Fibroblast of lung (primary cell): ENCODE measurements at places on chromosomes 7 and 10.

DNA sequence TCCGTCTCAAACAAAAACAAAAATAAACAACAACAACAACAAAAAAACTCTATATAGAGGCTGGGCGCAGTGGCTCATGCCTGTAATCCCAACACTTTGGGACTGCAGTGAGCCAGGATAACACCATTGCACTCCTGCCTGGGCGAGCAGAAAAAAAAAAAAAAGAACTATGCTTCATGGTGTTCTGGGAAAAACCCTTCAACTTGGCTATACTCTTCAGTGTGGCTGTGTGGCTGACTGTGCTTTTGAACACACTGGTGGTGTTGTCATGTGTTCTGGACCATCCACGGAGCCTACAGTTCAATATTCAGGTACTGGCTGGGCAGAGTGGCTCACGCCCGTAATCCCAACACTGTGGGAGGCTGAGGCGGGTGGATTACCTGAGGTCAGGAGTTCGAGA lies 26.5 kb downstream of the SNX8 start:
- H3K4me1 ChIP-seq = no peaks in the 10 kb centered on the region
- no peak overlapping the region for H3K4me3 ChIP-seq
- DNase-seq = no peak

DNA sequence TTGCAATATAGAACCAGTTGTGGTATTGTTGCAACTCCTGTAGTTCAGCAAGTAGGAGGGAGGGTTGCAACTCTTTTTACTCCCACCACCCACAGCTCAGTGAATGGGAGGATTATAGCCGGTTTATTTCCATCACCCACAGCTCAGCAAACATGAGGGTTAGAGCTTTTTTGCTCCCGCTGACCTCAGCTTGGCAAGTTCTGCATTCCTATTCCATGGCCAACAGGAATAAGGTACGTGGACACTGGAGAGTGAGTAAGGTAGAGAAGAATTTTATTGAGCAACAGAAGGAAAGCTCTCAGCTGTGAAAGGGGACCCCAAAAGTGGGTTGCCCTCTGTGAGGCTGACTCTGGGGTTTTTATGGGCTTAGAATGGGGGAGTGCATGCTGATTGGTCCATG lies 167.1 kb upstream of the SMIM30 start:
- H3K27me3 ChIP-seq = no peaks in the 10 kb centered on the region
- no peak overlapping the region for H3K4me3 ChIP-seq
- H3K27ac ChIP-seq = no peak overlapping the region
- no peak for DNase-seq
- H3K36me3 ChIP-seq = no peaks in the 10 kb centered on the region

- no peak overlapping the region for H3K27ac ChIP-seq
- H3K4me3 ChIP-seq = no peak overlapping the region
- DNase-seq = no peak
Observed at GRCh38 chr10:101451667-101452069, 97.7 kb downstream of the BTRC start.

GRCh38 chr7:37719077-37719476 lies 35.5 kb downstream of the GPR141 start:
- DNase-seq = no peak
- no peaks in the 10 kb centered on the region for H3K36me3 ChIP-seq
- H3K27me3 ChIP-seq = no peaks in the 10 kb centered on the region

DNA sequence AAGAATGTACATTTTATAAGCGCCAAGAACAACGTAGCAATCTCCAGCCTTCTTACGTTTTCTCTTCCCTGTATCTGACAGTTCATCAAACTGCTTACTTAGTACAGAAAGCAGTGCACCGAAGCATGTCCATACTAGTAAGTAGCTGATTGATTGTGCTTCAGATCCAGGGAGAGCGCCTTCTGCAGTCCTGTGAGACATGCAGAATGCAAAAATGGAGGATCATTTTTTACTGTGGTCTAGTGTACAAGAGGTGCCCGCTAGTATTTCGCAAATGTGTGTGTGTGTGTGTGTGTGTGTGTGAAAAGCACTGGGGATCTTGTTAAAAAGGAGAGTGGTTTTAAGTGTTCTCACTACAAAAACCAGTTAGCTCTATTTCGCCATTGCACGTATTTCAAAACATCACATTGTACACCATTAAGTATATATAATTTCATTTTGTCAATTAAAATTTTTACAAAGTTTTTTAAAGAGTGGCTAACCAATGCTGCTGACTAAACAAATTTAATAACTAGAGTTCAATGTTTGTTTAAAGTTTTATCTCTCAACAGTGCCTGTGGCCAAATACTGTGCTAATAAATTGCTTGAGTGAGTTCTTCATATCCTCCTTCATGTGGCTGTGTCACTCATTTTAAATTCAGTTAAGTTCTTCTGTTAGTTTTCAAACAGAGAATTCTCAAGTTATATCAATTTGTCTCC lies 99.6 kb downstream of the ZMYND11 start:
- H3K4me1 ChIP-seq = no peaks in the 10 kb centered on the region
- H3K27me3 ChIP-seq = no peaks in the 10 kb centered on the region
- H3K4me3 ChIP-seq = no peak overlapping the region
- no peaks in the 10 kb centered on the region for H3K36me3 ChIP-seq
- peak; percentile 9 for DNase-seq
- H3K27ac ChIP-seq = no peak overlapping the region

GRCh38 chr10:79153745-79154144 lies 85.0 kb downstream of the ZMIZ1 start:
- no peak overlapping the region for H3K4me3 ChIP-seq
- H3K27me3 ChIP-seq = no peaks in the 10 kb centered on the region
- peaks cover 71% of the 10 kb centered on the region for H3K4me1 ChIP-seq

- H3K4me1 ChIP-seq = no peaks in the 10 kb centered on the region
- no peaks in the 10 kb centered on the region for H3K36me3 ChIP-seq
- H3K27me3 ChIP-seq = no peaks in the 10 kb centered on the region
- no peak for DNase-seq
- no peak overlapping the region for H3K4me3 ChIP-seq
Observed at GRCh38 chr7:106117786-106118544, 5.9 kb upstream of the SYPL1 start.

- H3K4me3 ChIP-seq = peak overlapping the region; percentile 17
- no peaks in the 10 kb centered on the region for H3K36me3 ChIP-seq
- peaks cover 12% of the 10 kb centered on the region for H3K4me1 ChIP-seq
- H3K27ac ChIP-seq = peak overlapping the region; percentile 64
- DNase-seq = peak; percentile 33
- H3K27me3 ChIP-seq = no peaks in the 10 kb centered on the region
Observed at GRCh38 chr7:32501522-32501921, 6.2 kb downstream of the AVL9 start.

DNA sequence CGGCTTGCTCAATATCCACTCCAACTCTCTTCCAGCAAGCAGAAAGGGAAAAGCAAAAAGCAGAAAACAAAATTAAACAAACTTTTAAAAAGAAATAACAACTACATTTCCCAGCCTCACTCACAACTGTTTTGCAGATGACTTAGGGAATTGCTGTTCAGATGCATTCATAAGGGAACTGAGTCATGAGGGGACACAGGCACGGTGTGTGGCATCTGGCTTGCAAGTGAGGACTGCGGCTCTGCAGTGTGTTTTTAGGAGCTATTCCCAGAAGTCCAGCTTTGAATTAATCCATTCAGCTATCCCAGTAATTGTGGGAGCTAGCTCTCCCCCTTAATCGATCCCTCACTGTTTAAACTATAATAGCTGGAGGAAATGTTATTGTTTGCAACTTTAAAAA lies 30.3 kb downstream of the PTN start:
- no peak overlapping the region for H3K4me3 ChIP-seq
- DNase-seq = peak; percentile 72
- no peaks in the 10 kb centered on the region for H3K36me3 ChIP-seq
- no peaks in the 10 kb centered on the region for H3K27me3 ChIP-seq

- H3K27me3 ChIP-seq = no peaks in the 10 kb centered on the region
- H3K27ac ChIP-seq = no peak overlapping the region
- peak; percentile 82 for DNase-seq
- H3K4me3 ChIP-seq = no peak overlapping the region
- peaks cover 3% of the 10 kb centered on the region for H3K4me1 ChIP-seq
- no peaks in the 10 kb centered on the region for H3K36me3 ChIP-seq
Observed at GRCh38 chr7:117119192-117119924, 166.1 kb downstream of the ST7 start.

GRCh38 chr10:70274643-70275042 lies 9.2 kb downstream of the NPFFR1 start:
- H3K27ac ChIP-seq = no peak overlapping the region
- H3K36me3 ChIP-seq = no peaks in the 10 kb centered on the region
- H3K4me3 ChIP-seq = no peak overlapping the region
- H3K4me1 ChIP-seq = no peaks in the 10 kb centered on the region
- peak; percentile 93 for DNase-seq
- no peaks in the 10 kb centered on the region for H3K27me3 ChIP-seq

DNA sequence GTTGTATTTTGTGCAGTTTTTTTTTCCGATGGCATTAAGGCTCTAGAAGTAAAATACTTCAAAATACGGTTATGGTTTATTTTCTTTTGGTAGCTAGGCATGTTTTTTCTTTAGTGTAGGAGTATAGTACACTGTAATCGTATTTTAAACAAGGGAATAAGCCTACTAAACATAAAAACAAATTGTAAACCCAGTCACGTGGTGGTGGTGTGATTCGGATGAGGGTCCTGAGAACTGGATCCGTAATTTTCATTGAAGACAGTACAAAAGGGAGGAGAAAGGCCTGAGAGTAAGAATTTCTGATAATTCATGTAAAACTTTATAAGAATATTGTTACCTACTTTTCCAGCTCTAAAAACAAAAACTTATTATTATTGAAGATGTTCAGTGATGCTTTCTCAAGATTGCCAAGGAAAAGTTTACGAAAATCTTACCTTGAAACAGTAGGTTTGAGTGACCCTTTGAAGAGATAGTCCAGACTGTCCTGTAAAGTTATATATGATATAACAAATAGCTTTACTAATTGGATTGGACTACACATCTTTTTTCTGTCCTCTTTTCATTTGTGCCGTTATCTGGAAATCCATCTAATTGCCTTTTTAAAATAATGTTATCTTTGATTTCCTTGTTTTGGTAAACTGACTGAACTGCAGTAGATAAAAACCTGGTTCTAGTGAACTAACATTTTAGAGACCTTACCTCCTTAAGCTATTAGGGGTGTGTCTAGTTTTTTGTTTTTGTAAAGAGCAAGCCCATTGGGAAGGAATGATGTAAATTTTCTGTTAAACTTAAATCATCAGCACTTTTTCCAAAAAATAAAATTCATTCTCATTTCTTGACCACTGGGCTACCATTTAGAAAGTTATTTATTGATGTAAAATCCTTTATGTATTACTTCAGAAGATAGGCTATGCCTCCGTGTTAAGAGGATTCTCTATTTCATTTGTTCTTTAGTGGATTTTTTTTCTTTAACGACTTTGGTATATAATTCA lies 1.0 kb upstream of the PBLD start:
- peaks cover 20% of the 10 kb centered on the region for H3K4me1 ChIP-seq
- H3K4me3 ChIP-seq = peak overlapping the region; percentile 91

GRCh38 chr7:138799336-138800000 lies 1.5 kb upstream of the ATP6V0A4 start:
- no peaks in the 10 kb centered on the region for H3K4me1 ChIP-seq
- no peak for DNase-seq
- no peaks in the 10 kb centered on the region for H3K27me3 ChIP-seq
- H3K27ac ChIP-seq = no peak overlapping the region
- H3K36me3 ChIP-seq = no peaks in the 10 kb centered on the region

DNA sequence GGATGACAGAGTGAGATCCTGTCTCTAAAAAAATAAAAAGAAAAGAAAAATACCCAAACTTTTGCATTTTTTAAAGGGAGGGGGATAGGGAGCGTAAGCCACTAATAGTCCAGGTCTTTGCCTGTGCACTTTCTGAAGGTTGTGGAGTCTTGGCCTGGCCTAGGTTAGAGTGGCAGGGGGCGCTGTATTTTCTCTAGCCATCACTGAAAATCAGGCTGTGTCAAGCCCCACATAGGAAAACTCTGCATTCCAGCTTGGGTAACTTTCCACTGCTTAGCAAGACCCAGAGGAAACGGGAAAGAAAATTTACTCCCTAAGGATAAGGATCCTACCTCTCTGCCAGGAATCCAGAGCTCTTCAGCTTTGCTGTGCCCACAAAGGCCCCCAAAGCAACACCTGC lies 10.5 kb upstream of the PAX4 start:
- DNase-seq = no peak
- no peak overlapping the region for H3K4me3 ChIP-seq
- H3K27ac ChIP-seq = no peak overlapping the region
- no peaks in the 10 kb centered on the region for H3K27me3 ChIP-seq
- H3K4me1 ChIP-seq = no peaks in the 10 kb centered on the region

GRCh38 chr10:77163670-77164348 lies 473.8 kb downstream of the KCNMA1 start:
- peaks cover 39% of the 10 kb centered on the region for H3K4me1 ChIP-seq
- no peaks in the 10 kb centered on the region for H3K36me3 ChIP-seq
- no peaks in the 10 kb centered on the region for H3K27me3 ChIP-seq
- no peak overlapping the region for H3K4me3 ChIP-seq
- peak; percentile 99 for DNase-seq

- no peak for DNase-seq
- no peaks in the 10 kb centered on the region for H3K27me3 ChIP-seq
- no peaks in the 10 kb centered on the region for H3K36me3 ChIP-seq
- H3K4me3 ChIP-seq = no peak overlapping the region
- H3K4me1 ChIP-seq = no peaks in the 10 kb centered on the region
- no peak overlapping the region for H3K27ac ChIP-seq
Observed at GRCh38 chr10:131703941-131704340, 196.9 kb upstream of the PPP2R2D start.

- no peak within 1 kb of the TSS for H3K27ac ChIP-seq
- peak; percentile 39 for DNase-seq
- no peaks in the 10 kb centered on the region for H3K36me3 ChIP-seq
- peaks cover 19% of the 10 kb centered on the region for H3K27me3 ChIP-seq
Observed at GRCh38 chr7:12570534-12571461, at the start of gene SCIN. TSS of gene SCIN (plus strand) at chr7:12570720. CDS start at chr7:12570787, 67 bp downstream.

- H3K4me1 ChIP-seq = peaks cover 18% of the 10 kb centered on the region
- no peaks in the 10 kb centered on the region for H3K36me3 ChIP-seq
- H3K4me3 ChIP-seq = peak overlapping the region; percentile 96
Observed at GRCh38 chr7:139775829-139776266, 1.9 kb downstream of the HIPK2 start.

DNA sequence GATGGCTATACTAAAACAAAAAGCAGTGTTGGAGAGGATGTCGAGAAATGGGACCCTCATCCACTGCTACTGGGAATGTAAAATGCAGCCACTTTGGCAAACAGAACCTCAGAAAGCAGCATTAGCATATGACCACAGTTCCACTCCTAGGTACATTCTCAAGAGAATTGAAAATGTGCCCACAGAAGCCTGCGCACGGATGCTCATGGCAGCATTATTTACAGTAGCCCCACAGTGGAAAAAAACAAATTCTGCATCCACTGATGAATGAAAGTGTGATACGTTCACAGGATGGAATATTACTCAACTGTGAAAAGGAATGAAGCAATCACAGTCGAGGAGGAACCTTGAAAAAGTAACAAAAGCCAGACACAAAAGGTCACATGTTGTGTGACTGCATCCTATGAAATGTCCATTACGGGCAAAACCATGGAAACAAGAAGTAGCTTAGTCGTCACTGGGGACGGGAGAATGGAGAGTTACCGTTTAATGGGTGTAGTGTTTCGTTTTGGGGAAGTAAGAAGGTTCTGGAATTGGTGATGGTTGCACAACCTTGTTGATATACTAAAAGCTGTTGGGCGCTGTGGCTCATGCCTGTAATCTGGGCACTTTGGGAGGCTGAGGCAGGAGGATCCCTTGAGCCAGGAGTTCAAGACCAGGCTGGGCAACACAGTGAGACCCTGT lies 2.5 kb upstream of the UPK3B start:
- no peak overlapping the region for H3K27ac ChIP-seq
- H3K4me3 ChIP-seq = no peak overlapping the region
- no peak for DNase-seq
- H3K27me3 ChIP-seq = no peaks in the 10 kb centered on the region

- H3K4me3 ChIP-seq = no peak overlapping the region
- H3K27ac ChIP-seq = no peak overlapping the region
- H3K27me3 ChIP-seq = no peaks in the 10 kb centered on the region
- no peaks in the 10 kb centered on the region for H3K4me1 ChIP-seq
- no peaks in the 10 kb centered on the region for H3K36me3 ChIP-seq
Observed at GRCh38 chr7:121473645-121474300, 77.7 kb upstream of the FAM3C start.
